ENCODE measurements at places on chromosomes 6 and 20.
A peak's percentile ranks its signal among the peaks of the same experiment; 100 is the strongest.

- no peak for DNase-seq
Observed at GRCh38 chr20:42361402-42361970, 743.3 kb upstream of the CHD6 start.

DNA sequence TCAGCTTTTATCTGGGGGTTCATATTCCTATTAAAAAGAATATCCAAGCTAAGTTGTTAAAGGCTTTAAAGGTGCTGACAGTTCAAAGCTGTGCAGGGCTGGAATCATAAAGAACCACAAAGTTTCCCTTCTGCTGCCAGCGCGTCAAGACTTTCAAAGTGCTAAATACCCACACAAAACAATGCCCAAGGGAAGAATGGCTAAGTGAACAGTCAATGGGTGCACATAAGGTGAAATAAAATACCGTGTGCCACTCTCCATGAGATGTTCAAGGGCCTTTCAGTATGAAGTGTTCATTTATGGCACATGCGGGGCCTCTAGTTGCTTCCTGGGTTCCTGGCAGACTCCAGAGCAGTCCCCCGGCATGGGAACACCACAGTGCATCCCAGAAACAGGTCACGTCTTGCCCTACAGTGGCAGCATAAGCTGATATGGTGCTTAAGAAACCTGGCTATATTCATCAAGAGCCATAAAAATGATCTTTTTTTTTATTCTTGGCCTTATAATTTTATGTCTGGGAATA is 14.1 kb downstream of the TXNDC5 start:
- DNase-seq: no peak

DNA sequence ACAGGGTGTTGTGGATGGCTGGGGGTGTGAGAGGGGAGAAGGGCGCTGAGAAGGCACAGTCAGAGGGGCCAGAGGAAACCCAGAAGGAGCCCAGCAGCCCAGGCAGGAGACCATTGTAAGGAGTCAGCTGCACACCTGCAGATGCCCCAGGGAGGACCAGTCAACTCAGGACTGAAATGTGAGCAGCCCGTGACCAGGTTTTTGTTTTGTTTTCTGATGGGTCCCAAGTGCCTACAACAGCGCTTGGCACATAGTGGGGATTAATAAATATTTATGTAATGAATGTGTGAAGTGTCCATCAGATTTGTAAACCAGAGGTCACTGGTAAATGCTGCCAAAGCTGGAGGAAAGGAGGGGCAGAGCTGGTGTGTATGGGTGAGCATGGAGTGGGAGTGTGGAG is 30.2 kb downstream of the TRAM2 start:
- no peak for DNase-seq

GRCh38 chr6:145816392-145816791 is 1.8 kb upstream of the FBXO30 start:
- no peak for DNase-seq

DNA sequence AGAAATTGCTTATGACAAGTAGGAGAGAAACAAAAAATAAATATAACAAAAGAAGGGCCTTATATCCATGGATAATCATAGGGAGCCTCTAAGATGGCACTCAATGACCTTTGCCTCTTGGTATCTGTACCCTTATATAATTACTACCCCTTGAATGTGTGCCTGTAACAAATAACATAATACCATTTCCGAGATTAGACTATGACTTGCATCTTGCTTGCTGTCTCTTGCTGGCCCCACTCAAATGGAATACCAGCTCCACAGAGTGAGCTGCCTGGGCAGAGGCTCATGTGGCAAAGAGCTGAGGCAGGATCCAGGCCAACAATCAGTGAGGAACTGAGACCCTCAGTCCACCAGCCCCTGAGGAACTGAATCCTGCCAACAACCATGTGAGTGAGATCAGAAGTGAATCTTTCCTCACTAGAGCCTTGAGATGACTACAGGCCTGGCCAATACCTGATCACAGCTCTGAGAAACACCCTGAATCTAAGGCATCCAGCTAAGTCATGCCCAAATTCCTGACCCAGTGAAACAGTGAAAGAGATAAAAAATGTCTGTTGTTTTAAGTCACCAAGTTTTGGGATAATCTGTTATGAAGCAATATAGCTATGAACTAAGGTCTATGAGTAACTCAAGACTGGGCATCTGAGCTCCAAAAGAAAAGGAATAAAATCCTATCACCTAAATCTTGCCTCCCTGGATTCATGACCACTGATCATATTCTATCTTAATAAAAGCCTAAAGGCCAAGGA is 5.5 kb downstream of the KATNA1 start:
- DNase-seq: no peak

DNA sequence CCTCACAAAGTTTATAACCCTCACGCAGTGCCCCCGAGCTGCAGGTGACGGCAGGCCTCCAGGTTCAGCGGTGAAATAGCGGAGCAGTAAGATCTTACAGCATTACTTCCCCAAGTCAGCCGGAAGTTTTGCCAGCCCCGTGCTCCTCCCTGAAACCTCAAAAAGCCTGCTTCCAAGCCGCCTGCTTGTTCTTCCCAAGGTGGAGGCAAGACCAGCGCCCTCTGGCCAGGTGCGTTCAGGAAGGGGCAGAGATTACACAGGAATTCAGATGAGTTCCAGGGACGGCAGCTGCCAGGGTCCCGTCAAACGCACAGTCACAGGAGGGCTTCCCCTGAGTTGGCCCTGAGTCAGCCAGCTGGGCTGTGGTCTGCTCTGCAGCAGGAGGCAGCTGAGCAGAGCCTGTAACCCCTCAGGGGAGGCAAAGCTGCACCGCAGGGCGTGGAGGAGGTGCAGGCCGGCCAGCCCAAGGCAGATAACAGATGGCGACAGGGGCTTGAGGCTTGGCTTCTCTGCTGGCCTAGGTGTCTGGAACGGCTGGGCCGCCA is 124.1 kb upstream of the RPS6KA2 start:
- DNase-seq: no peak

DNA sequence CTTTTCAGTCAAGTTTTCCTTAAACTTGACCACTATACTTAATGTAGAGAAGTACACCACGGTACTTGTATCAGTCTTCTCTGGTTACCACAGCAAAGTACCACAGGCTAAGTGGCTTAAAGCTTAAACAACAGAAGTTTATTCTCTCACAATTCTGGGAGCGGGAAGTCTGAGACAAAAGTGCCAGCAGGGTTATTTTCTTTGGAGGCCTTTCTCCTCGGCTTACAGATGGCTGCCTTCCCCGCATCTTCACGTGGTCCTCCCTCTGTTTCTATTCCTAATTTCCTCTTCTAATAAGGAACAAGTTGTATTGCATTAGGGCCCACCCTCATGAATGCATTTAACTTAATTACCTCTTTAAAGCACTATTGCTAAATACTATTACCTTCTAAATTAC is 258.0 kb downstream of the PLCB1 start:
- no peak for DNase-seq

DNA sequence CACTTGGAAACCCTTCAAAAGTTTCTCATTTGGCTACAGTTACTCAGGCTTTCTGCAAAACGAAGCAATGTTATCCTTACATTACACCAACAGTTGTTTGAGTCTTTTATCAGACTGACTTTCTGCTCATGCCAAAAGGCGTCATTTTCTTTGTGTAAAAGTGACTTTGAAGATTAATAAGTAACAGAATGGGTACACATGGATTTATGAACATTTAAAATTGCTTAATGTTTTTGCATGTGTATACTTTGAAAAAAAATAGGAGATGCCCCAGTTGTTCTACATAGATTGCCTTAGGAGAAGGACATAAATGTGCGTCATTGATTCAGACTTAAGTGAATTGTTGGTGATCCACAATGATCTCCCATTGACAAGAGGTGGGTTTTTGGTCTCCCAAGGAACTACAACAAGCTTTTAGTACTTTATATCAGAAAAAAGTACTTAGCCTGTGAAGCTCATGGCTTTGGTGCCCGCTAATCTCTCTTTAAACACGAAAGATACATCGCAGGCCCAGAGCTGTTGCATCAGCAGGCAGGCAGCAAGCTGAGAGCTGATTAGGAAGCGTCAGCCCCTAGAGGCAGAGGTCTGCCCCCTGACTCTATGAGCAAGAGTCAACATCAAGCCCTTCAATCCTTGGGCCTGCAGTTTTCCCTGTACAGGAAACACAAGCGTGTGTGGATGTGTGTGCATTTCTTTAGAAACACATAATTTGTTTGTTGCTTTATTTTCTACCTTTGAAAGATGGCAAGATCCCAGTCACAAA is 45.9 kb downstream of the SLC22A3 start:
- DNase-seq: no peak

DNA sequence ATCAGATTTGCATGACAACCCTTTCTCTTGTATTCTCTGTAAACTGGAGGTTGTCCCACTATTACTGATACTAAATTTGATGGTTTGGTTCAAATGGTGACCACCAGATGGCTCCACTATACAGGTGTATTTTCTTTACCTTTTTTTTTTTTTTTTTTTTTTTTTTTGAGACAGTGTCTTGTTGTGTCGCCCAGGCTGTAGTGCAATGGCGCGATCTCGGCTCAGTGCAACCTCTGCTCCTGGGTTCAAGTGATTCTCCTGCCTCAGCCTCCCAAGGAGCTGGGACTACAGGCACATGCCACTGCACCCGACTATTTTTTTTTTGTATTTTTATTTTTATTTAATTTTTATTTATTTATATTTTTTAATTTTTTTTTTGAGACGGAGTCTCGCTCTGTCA is 6.6 kb upstream of the WTAP start:
- DNase-seq: no peak

DNA sequence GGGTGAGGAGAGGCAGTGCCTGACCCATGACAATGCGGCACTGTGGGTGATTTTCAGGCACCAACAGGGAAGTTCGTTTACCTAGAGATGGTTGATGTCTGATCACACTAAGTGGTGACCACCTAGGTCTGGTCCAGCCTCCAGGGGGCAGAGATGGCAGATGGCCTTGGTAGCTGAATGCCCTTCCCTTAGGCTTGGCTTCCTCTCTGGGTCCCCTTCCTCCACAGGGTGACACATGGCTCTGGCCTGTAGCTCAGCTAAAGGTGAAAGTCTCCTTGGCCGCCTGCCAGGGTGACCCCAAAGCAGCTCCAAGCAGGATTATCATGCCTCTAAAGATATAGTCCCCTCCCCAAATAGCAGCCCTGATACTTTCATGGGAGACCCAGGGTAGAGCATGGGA is 6.4 kb downstream of the GDAP1L1 start:
- no peak for DNase-seq

DNA sequence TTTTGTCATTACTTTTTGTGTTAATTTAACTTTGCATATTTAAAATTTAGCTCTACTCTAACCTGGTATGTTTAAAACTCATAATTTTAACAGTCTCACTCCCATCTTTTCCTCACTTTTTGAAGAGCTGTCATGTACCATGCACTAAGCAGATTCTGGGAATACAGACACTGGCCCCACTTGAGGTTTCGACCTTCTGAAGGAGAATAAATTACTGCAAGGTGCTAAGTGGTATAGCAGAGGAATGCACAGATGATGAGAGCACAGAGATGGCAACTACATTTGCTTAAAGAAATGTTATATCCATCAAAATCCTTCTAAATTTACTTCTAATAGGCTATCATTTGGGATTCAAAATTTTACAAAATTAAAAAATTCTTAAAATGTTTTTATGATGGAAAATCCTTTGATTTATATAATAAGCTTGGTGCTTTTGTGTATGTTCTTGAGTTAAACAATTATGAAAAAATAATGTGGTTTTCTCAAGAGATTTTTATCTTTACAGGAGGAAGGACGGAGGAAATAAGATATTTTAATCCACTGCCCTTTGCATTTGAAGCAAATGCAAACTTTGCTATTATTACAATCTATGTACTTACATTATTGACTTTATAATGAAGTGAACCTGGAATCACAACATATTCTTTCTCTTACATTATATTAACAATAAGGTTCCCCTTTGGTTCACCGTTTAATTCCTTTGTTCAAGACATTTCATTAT is 79.3 kb downstream of the AHI1 start:
- DNase-seq: no peak

- DNase-seq: peak; percentile 57
Observed at GRCh38 chr20:37383229-37383989, 37.5 kb downstream of the SRC start.

- DNase-seq: no peak
Observed at GRCh38 chr20:41316051-41316450, 1.5 kb downstream of the ZHX3 start.

DNA sequence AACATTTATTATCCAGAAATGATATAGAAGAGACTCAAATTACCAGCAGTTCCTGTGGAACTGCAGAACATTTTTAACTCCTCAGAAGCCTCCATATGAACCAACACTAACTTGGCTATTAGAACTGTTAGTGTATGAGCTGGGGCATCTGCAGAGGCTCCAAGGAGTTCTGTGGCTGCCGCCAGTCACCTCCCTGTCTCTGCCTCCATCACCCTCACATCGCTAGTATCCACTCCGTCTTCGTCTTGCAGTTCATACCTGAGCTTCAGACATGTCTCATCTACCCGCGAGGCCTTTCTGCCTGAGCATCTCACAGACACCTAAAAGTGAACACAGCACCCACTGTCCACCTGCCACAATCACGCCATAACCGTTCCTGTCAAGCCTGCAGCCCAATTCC is 89.5 kb upstream of the CST7 start:
- no peak for DNase-seq

DNA sequence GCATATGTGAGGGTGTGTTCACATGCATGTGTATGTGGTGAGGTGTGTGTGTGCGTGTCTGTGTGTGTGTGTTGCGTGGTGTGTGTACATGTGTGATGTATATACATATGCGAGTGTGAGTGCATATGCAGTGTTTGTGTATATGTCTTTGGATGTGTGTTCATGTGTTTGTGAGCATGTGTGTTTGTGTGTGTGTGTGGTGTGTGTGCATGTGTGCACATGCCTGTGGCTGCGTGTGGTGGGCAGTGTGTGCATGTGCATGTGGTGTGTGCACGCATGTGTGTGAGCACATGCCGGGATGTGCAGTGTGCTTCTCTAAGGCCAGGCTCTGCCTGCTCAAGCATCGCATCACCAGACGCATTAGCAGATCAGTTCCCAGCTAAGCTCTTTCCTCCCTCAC is 5.7 kb downstream of the THBS2 start:
- DNase-seq: no peak

DNA sequence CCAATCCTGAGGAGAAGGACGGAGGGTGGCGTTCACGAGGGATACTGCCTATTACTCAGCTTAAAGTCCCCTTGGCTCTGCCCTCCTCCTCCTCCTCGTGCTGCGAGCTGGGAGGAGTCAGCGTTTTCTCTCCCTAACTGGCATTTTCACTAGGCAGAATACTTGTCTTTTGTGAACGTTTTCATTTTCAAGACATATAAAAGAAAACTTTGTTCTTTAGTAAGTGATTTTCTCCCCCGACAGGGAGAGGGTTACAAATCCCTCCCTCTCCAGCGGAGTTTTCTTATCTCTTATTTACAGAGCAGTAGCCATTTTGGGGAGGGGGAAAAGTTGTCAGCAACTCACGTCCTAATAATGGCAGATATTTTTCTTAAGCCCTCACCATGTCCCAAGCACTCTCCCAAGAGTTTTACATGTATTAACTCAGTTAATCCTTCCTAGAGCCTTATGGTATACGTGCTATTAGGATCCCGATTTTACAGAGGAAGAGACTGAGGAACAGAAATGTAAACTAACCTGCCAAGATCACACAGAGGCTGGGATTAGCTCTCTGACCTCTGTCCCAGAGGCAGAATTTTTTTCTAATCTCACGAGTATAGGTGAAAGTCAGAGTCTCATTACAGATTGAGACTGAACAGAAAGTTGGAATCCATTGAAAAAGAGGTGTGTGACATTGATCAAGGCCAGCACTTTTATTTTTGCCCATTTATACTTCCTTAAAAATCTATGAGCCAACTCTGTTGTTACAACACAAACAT is 30.0 kb upstream of the ZNF217 start:
- DNase-seq: peak; percentile 63
